Stimulated activated CD8-positive, alpha-beta memory T cell treated with anti-CD3 and anti-CD28 coated beads, Interleukin-7, amount 100 ng/mL, for 1 hour (primary cell): ENCODE measurements at places on chromosomes 12 and 14.

GRCh38 chr14:100618318-100618693, 31.1 kb upstream of the BEGAIN start:
- no peak for DNase-seq

DNA sequence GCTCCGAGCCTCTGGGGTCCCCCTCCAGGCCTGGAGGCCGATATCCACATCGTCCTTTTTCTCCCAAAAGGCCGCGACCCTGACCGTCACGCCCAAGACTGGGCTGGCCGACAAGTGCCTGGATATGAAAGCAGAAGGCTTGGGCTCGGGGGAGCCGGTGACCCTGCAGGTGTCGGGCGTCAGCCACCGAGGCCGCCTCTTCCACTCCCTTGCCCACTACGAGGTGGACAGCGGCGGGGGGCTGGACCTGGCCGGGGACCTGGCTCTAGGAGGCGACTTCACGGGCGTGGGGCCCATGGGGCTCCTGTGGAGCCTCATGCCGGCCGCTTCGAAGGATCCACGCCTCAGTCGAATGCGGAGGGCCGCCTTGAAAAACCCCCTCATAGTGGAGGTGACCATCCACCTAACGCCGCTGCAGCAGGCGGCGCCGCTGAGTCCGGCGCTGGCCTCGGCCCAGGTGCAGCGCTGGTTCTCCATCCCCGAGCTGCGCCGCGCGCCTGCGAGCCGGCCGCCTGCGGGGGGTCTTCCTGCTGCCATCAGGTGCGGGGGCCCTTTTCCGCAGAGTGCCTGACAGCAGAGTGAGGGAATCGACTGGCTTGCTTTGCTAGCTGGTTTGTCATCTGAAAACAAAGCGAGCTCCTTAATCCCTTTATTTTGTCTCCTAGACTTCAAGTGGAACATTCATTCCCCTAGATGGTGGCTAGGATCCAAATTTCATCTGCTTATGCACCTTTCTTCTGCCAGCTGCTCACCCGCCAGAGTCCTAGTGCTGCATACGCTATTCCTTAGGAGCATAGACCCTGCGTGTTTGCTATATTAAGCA, 10.6 kb upstream of the DNAL1 start:
- DNase-seq, result no peak

GRCh38 chr14:75970989-75971388, 10.8 kb downstream of the TGFB3 start:
- DNase-seq, result no peak

- DNase-seq, result no peak
These were observed 14.1 kb downstream of the DRAM1 start for GRCh38 chr12:101891462-101891971.

GRCh38 chr14:38090506-38090905, 117.2 kb upstream of the SSTR1 start:
- no peak for DNase-seq
